ENCODE measurements at places on chromosomes 7 and 10. TPM values are rescaled to one million over a fixed set of nuclear protein-coding genes. Genes with fewer than 3 reads are reported as not detected.

DNA sequence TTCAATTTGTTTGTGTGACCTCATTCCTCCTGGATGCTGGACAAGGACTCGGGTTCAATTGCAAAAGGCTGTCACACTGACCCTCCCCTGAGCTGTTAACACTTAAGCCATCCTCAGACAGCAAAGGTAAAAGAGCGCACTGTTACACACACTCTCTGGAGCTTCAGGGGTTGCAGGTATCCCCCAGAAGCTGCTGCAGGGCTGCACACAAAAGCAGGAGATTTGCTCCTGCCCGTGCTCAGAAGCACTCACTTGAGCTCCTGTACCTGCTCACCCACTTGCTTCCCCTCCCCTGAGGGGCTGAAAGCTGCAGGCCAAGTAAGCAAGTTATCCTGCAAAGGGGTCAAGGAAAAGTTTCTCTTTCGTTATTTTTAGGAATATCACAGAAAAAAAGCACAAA, 886.2 kb upstream of the ZWINT start:
- DNase-seq, result no peak

The NPC1L1 gene
- 0.13 TPM for total RNA-seq

- no peak for DNase-seq
Observed at GRCh38 chr7:36224934-36225858, 72.1 kb downstream of the EEPD1 start.

DNA sequence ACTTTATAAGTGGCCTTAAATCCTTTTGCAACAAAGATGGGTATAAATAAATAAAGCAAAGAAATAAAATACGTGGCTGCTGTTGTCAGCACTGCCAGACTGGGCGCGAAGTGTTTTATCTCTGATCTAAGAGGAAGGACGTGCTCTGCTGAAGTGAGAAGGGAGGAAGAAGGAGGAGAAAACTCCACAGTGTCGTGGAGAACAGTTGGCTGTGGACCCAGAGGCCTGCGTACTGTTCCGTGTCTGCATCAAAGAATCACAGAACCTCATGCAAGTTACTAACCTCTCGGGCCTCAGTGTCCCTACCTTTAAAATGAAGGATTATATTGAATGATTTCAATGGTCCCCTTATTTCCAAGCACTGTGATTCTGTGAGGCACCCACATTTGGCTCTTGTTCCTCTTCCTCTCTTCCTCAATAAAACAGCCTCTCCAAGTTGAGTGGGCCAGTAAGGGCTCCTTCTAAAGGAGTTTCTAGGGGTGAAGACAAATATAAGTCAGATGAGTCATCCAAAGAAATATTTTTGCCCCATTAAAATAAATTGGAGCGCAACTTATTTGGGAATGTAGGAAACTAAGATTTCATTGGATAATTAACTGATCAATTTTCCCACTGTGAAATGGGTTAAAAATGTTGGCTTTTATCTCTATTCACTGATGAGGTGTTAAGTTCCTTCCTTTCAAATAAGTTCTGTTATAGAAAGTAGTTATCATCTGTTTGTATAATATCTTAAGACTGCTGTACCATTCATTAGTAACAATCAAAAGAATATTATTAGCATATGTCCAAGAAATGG, 126.9 kb upstream of the EFCAB10 start:
- DNase-seq, result no peak

GRCh38 chr10:27621461-27621860, 117.4 kb downstream of the RAB18 start:
- no peak for DNase-seq

DNA sequence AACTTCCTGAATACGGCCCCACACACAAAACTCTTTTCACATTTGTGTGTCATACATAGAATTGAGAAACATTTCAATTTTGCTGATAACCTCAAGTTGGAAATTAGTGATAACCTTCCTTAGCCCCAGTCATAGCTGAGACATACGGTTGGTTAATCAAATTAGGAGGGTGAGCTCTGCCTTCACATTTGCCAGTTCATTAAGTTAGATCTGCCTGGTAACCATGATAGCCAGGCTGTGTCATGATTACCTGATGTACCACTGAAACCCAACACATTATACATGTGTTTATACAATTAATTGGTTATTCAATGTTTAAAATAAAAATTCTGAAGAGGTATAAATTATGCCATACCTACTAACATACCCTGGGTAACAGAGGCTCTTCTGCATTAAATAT, 60.8 kb upstream of the RAB11FIP2 start:
- no peak for DNase-seq

DNA sequence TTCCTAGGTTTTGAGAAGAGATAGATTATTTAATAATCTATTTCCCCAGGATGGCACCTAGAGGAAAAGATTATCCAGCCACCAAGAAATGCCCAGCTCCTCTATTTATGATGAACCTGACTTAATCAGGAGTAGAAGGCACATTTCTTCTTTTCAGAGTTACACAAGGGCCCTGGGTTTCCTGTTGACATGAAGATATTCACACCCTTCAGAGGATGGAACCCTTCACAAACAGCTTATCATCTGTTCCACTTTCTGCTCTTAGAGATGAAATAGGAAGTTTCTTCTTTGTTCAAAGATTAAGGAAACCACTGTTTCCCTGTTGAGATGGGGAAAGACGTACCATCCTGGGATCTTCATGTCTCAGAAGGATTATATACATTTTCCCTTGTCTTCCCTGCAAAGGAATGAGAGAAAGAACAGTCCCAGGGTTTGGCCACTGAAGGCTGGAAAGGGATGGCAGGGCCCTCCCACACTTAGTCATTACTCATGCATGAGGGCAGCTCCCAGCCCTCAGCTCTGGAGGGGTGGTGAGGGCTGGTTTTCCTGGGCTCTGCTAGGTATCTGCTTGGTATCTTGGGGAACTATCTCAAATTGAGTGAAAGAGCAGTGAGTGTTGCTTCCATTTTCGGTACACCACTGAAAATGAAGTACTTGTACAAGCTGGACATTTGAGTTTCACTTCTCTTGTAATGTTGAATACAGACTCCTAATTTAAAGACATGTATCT, 64.0 kb downstream of the MTPAP start:
- DNase-seq, result no peak

The SPOCK2 gene
- 0.34 TPM for total RNA-seq

The ARID5B gene
- total RNA-seq, result 18.9 TPM
